Stromal cell of bone marrow (primary cell): ENCODE measurements at places on chromosomes 7 and 10.

- no peak for DNase-seq
These were observed 266.8 kb downstream of the DIP2C start for GRCh38 chr10:422675-423074.

DNA sequence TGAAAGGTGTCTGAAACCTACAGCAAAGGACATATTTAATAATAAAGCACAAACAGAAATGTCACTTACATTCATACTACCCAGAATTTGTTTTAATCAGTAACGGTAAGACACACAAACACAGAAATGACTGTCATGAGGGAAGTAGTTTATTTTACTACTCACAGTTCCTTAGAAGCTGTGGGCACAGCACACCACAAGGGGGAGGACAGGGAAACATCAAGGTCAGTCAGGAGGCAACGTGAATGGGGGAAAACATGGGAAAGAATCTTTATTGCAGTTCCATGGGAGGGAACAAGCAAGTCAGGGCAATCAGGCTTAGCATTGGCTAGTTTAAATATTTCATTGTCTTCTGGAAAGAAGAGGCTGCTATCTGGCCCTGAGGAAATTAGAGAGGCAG is 123.8 kb upstream of the PDSS1 start:
- DNase-seq: no peak

- no peak for DNase-seq
These were observed 35.2 kb downstream of the POR start for GRCh38 chr7:75950111-75950681.

GRCh38 chr7:41475801-41476459 is 227.0 kb downstream of the INHBA start:
- DNase-seq: no peak

DNA sequence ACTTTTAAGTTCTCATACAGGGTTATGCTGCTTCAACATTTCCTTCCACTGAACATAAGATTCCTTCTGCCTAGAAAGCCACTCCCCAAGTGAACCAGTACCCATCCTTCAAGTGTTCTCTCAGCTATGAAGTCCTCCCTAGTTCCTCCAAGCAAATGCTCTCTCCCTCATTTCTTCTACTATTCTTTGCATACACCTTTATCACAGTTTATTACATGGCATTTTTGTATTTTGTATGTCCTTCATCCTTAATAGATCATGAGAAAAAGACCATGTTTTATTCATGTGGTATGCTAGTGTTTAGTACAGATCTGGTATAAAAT is 1.9 kb downstream of the SYPL1 start:
- DNase-seq: no peak

- DNase-seq: no peak
These were observed 43.1 kb upstream of the KDM7A start for GRCh38 chr7:140219672-140220524.

DNA sequence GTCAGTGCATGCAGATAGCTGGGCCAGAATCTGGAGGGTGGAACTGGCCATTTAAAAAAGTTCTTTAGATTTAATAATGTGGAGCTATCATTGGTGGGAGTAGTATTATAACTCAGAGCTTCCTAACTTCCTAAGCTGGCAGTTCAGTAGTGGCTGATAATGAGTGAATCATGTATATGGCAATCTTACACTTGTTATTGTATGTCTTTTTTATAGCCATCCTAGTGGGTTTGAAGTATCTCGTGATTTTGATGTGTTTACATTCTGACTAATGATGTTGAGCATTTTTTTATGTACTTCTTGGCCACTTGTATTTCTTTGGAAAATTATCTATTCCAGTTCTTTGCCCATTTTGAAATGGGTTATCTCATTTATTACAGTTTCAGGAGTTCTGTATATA is 15.4 kb downstream of the TFAM start:
- peak; percentile 54 for DNase-seq

DNA sequence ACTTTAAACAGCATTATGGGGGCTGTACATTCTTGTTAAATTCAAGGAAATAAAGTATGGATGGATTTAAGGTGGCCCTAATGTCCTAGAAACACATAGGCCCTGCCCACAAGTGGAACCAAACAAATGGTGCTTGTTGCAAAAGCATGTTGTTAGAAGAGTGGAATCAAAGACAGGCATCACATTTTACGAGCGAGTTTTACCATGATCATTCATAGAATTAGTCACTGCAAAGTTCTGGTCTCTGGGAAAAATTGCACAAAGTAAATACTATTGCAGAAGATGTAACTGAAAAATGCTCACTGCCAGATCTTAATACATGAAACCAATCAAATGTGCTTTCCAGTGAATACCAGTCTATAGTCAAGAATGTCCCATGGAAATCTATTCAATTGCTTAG is 677.1 kb downstream of the PARD3 start:
- DNase-seq: peak; percentile 11

- DNase-seq: no peak
These were observed 86.2 kb upstream of the DDC start for GRCh38 chr7:50651271-50651989.

- DNase-seq: no peak
These were observed 196.1 kb downstream of the GRID1 start for GRCh38 chr10:86170255-86171108.

- DNase-seq: no peak
These were observed 181.0 kb upstream of the MDFIC start for GRCh38 chr7:114740941-114741340.

- no peak for DNase-seq
These were observed 296.7 kb downstream of the BBS9 start for GRCh38 chr7:33425929-33426678.

DNA sequence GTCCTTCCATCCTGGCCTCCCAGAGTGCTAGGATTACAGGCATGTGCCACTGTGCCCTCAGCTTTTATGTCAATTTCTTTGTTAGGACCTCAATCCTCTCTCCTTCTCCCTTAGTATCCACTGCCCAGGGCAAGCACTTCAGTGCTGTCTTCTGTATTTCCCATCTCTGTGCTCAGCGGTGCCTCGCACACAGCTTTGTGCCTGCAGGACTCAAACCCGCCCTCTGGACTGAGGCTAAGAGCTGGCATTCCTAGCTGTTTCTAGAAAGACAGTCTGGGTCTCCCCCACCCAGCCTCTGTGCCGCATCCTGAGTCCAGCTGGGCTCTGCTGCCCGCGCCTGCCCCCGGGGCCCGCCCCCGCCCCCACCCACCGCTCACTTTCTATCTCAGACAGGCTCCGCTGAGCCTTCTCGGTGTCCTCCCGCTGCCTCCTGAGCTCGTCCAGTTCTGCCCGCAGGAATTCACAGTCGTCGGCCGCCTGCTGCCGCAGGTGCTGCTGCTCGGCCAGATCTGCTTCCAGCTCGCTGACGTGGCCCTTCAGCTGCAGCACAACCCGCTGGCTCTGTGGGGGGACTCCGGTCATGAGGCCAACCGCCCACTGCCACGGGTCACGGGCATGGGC is 67.3 kb downstream of the SPDYE5 start:
- DNase-seq: no peak

GRCh38 chr10:69960988-69961880 is 91.4 kb upstream of the MACROH2A2 start:
- DNase-seq: no peak

DNA sequence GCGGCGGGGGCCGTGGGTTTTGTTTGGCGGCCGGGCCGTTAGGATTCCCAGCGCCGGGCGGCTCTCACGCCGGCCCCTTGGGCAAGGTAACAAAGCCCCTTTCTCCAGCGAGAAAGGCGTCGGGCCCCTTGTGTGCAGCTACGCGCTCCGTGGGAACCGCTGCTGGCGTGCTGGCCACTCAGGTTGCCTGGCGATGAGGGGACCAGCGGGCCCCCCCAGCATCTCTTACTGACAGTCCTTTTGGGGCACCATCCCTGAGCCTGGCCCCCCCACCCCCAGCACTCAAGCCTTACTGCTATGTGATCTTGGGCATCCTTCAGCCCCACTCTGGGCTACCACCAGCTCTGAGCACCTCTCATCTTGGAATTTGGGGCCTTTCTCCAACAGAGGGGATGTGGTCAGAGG is 1.8 kb downstream of the LFNG start:
- DNase-seq: no peak

DNA sequence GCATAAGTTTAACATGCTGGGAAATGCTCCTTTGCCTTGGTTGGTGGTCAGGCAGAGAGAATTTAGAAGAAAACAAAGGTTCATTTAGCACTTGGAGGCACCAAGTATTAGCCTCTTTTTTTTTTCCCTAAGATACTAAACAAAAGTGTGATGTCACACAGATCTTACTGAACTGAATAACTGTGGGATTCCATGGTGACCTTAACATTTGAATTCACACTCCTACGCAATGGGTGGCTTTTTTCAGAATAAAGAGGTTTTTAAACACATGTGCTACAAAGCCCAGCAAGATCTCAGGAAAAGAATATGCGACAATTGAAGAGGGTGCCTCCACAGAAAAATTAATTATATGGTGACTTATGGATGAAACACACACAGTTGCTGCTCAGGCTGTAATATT is 133.4 kb upstream of the ABCB5 start:
- no peak for DNase-seq

- no peak for DNase-seq
These were observed 24.0 kb downstream of the HYCC1 start for GRCh38 chr7:22989643-22990587.

DNA sequence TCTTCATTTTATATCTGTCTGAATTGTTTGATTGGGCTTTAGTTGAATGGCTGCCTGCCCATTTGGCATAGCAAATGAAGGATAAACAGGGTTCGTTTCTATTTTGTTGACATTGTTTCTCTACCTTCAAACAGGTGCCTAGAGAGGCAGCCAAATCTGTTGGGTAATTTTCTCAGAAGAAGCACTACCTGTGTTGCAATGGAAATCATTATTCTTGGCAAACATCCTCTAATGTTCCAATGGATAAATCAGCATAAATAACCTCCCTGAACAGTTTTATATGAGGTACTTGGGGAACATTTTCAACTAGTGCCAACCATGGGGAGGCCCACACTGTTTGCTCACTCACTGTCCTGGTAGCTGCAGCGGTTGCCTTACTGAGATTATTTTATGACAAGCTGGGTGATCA is 64.4 kb upstream of the PLPP4 start:
- no peak for DNase-seq

- no peak for DNase-seq
These were observed 134.9 kb downstream of the CAMK1D start for GRCh38 chr10:12484002-12484918.

DNA sequence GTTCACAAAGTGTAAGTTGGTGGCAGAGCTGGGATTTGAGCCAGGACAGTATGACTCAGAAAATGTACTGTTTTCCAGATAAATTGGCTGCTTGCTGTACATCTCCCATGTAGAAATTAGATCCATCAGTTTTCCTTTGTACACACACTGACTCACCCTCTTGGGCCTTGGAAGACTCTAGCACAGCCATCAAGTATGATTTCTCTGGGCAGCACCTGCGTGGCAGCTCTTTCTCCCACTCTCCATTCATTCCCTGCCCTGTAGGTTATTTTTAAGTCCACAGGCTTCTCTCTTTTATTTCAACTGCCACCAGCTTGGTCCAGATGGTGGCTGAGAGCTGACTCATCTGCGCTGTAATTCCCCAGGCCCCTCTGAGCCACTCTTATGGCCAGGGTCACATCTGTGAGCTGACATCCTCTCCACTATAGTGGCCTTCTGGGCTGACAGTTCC is 28.3 kb upstream of the SDK1 start:
- no peak for DNase-seq

DNA sequence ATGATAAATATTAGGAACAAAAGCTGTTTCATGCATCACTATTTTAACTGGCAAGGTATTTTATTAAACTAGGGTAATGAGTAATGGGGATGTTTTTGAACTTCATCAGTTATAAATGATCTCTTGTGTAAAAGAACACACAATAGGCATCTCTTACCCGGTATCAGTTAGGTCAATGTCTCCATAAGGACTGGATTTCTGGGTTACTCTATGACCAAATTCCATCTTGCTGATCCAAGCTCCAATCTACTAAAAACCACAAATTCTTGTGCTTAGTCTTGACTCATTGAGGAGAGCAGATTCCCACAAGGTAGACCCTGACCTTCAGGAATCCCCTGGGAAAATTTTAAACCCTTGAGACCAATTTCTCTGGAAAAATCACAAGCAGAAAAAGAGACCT is 1167.7 kb downstream of the XPNPEP1 start:
- DNase-seq: no peak

- DNase-seq: no peak
These were observed 53.6 kb downstream of the COBL start for GRCh38 chr7:51262796-51263531.

DNA sequence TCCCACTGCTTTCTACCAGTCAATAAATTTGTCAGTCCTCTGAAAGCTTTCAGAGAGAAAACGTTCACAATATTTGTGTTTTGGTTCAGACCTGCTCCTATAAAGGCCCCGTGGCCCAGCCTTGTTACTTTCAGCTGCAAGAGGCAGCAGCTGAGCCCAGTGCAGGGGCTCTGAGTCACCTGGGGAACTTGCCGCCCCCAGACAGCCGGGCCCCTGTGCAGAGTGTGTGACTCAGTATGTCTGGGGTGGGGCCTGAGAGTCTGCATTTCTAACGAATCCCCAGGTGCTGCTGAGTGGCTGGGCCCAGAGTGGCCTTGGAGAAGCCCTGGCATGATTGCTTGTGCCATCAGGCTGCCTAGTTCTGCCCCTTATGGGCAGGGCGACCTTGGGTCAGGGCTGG is 303.5 kb downstream of the PAXIP1 start:
- no peak for DNase-seq

GRCh38 chr7:119802147-119802546 is 470.8 kb upstream of the KCND2 start:
- no peak for DNase-seq

- no peak for DNase-seq
These were observed at the start of gene TBX20 for GRCh38 chr7:35253710-35254495. Gene TBX20, minus strand, starts transcription at chr7:35254100. Its CDS starts 480 bp downstream, at chr7:35253620.

- DNase-seq: no peak
These were observed 178.4 kb downstream of the CPEB3 start for GRCh38 chr10:92112462-92112861.

DNA sequence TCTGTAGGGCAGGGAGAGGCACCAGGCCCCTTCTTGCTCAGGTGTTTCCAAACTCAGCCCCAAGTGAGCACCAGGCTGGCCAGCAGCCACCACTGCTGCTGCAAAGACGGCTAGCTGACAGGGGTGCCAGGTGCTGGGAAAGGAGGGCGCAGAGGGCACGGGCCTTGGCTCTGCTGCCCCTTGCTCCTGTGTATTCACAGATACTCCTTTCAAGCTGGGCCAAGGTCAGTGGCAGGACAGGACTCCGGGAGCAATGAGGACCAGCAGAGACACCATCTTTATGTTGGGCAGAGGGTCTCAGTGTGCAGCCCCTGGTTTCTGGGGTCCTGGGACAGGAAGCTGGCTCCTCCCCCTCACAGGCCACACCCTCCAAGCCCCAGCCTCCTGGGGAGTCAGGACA is 110.1 kb downstream of the SMURF1 start:
- DNase-seq: no peak

- DNase-seq: no peak
These were observed 52.6 kb downstream of the ADCY1 start for GRCh38 chr7:45626441-45627430.

GRCh38 chr10:50362547-50363125 is 111.3 kb upstream of the ASAH2 start:
- no peak for DNase-seq

DNA sequence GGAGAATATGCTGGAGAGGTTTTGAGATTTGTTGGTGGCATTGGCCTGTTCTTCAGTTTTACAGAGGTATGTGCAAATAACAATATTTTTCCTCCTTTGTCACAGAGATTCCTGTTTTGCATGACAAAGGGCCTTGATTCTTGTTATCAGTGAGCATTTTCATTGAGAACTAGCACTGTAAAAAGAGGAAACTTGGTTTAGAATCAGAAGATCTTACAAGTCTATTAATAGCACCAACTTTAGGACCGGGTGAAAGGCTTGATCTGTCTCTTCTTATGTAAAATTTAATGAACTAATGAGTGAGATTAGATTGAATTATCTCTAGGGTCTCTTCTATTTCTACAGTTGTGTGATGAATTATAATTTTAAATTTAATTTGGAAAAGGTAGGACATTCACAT is 25.5 kb downstream of the TSPAN13 start:
- DNase-seq: no peak
